ENCODE measurements at places on chromosomes 2 and 18.

DNA sequence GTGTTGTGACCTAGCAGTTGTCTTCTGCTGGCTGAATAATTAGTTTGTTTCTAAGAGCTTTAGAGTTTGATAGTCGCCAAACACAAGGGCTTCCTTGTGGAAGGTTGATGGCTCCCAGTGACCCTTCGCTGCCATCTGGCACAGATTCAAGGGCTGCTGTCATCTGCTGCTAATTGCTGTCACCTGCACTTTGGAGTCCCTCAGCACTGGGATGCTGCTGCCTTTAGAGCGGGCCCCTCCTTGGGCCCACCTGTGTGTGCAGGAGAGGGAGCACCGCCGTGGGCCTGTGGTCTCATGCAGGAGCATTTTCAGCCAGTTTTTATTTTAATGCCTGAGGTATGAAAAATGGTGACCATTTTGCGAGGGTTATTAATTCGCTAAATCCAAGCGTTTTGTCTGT, 154.0 kb upstream of the NFATC1 start:
- no peak for DNase-seq

GRCh38 chr2:14944562-14945346, 312.2 kb downstream of the LRATD1 start:
- DNase-seq: peak; percentile 59

- no peak for DNase-seq
These were observed 155.4 kb downstream of the ARL4C start for GRCh38 chr2:234341306-234341985.

- no peak for DNase-seq
These were observed 68.2 kb downstream of the ZNF516 start for GRCh38 chr18:76426737-76427305.

DNA sequence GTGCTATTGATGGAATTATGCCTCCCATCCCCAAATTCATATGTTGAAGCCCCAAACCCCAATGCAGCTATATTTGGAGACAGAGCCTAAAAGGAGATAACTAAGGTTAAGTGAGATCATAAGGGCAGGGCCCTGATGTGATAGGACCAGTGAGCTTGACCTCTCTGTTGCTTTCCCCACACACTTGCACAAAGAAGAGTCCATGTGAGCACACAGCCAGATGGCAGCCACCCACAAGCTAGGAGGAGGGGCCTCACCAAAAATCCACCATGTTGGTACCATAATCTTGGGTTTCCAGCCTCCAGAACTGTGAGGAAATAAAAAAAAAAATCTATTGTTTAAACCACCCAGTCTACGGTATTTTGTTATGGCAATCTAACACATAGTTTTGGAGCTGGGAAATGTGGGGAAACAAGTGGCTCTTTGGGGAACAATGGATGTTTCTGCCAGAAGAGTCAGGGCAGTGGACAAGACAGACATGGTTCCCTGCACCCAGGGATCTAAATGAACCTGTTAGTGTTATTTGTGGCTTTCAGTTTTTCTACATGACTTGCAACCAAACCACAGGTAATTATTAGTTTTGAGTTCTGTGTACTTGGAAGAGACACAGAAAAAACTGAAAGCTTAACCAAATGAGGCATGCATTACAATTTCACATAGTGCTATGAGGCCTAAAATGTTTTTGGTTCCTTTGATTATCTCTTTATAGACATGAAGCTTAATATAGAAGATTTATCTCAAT, 259.1 kb downstream of the LTBP1 start:
- DNase-seq: no peak

GRCh38 chr2:23132823-23133595, 252.0 kb upstream of the KLHL29 start:
- DNase-seq: no peak

DNA sequence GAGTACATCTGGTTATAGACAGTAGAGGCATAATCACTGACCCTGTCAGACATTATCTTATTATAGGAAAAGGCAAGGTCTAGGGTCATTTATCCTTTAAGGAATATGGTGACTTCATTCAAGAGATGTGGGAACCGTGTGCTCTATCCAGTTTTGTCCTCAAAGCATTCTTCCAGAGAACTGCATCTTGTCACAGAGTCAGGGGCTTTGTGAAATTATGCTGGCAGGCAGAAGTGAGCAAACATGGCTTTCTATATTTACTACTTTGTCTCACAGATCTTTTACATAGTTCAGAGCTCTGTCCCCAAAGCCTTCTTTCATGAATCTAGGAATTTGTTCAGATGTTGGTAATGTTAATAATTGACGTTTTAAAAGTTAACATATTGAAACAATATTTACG, 177.4 kb downstream of the ASXL3 start:
- no peak for DNase-seq

DNA sequence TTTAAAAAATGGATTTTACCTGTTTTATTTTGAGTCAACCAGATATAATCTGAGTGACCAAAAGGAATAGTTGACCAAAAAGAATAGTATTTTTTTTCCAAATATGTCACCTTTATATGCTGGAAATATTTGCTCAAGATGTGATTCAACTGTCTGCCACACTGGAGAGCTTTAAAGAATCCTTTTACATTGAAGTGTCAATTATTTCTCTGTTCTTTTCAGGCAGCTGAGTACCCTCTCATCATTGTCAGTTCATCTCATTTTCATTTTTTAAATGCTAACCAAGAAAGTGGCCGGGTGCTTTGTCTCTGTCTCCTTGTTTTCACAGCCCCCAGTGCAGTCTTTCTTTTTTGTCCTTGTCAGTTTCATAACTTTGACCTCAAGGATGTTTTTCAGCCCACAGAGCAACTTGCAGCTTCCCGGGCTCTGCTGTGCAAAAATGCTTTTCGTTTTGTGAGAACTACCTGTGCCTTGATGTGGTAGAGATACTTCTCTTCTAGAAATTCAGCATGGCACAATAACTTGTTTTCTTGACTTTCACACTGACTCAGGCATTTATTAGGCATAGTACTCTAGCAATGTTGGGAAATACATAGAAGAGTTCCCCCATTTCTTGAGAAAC, 23.4 kb upstream of the CERS6 start:
- no peak for DNase-seq

GRCh38 chr2:226079196-226079595, 679.7 kb downstream of the NYAP2 start:
- DNase-seq: no peak

GRCh38 chr18:10332452-10332851, 122.0 kb upstream of the APCDD1 start:
- no peak for DNase-seq

GRCh38 chr2:196750291-196750923, 49.1 kb downstream of the GTF3C3 start:
- no peak for DNase-seq

GRCh38 chr18:45061359-45061758, 380.7 kb downstream of the SETBP1 start:
- DNase-seq: no peak

- DNase-seq: no peak
These were observed 36.5 kb downstream of the KANSL3 start for GRCh38 chr2:96601382-96602292.

- DNase-seq: peak; percentile 30
These were observed 26.5 kb upstream of the KCNS3 start for GRCh38 chr2:17851731-17852585.

- DNase-seq: no peak
These were observed 156.7 kb downstream of the EXOC6B start for GRCh38 chr2:72669121-72669520.

- DNase-seq: no peak
These were observed 17.7 kb upstream of the SEMA4C start for GRCh38 chr2:96887493-96888012.

GRCh38 chr2:68320118-68320641, 431 bp upstream of the CNRIP1 start:
- DNase-seq: peak; percentile 40

- no peak for DNase-seq
These were observed 92.3 kb downstream of the B3GNT2 start for GRCh38 chr2:62287899-62288880.

DNA sequence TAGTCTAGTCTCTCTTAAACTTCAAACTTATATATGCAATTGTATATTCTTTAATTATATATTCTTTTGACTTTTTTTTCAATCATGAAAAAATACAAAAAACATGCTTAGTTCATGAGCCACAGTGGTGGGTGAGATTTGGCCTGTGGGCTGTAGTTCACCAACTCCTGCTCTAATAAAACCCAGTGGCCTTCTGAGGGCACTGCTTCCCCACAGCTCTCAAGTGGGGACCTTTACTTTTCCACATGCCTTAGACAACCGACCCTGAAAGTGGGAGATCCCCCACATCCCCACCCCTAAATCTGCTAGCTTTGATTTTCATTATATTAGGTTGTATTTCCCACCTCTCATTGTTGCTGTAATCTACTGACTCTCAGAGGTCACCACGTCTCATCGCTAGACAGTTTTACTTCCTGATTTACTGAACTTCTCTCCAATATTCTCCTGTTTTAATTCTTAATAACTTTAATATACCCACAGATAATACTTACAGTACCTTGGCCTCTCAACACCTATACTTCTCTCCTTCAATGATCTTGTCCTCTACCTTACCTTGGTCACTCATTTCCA, 57.3 kb downstream of the ROCK1 start:
- DNase-seq: no peak

DNA sequence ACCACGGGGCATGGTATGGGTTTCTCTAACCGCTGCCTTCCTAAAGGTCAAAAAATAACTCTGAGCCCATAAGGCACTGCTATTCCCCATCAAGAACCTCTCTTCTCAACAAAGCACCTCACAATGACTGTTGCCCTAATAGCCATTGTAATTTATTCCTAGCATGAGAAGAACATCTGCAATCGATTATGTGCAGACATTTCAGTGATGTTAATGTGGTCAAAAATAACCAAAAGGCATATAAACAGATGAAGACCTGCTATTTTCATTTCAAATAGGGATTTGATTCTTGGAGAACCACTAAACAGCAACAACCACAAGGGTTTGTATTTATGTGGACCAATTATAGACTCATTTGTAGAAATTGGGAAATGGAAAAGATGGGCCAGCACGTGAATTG, 356.6 kb downstream of the FBXO15 start:
- no peak for DNase-seq

- DNase-seq: no peak
These were observed 184.8 kb upstream of the CRIM1 start for GRCh38 chr2:36170805-36171204.

DNA sequence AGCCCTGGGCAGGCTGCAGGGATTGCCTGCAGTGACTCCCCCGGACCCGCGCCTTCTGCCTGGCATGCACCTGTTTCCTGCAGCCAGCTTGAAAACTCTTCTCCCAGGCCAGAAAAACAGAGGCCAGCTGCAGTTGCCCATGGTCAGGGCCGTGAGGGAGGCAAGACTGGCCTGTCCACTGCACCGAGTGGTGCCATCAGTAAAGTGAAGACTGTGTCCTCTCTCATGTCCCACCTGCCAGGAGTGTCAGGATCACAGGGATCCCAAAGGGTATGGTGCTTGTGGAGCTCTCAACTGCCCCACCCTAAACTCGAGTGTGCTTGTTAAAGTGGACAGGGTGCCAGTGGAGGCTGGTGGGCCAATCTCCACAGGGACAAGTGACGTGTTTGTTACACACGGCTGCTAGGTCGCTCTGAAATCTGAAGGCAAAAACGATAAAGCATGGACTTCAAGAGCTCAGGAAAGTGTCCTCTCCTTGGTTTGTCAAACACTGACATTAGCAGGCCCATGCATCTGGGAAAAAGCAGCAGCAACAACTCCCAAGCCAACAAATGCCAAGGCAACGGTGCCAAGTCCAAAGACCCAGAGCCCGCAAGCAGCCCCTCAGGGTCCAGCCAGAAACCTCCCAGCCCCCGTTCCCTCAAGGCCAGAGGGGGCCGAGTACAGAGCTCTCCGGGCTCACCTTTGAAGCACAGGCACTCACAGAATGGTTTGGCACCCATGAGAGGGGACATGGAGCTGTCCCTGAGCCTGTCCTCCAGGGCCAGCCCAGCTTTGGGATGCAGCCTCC, 213.2 kb downstream of the HDAC4 start:
- DNase-seq: no peak

GRCh38 chr2:27703638-27704341, 40.1 kb downstream of the SLC4A1AP start:
- peak; percentile 83 for DNase-seq

DNA sequence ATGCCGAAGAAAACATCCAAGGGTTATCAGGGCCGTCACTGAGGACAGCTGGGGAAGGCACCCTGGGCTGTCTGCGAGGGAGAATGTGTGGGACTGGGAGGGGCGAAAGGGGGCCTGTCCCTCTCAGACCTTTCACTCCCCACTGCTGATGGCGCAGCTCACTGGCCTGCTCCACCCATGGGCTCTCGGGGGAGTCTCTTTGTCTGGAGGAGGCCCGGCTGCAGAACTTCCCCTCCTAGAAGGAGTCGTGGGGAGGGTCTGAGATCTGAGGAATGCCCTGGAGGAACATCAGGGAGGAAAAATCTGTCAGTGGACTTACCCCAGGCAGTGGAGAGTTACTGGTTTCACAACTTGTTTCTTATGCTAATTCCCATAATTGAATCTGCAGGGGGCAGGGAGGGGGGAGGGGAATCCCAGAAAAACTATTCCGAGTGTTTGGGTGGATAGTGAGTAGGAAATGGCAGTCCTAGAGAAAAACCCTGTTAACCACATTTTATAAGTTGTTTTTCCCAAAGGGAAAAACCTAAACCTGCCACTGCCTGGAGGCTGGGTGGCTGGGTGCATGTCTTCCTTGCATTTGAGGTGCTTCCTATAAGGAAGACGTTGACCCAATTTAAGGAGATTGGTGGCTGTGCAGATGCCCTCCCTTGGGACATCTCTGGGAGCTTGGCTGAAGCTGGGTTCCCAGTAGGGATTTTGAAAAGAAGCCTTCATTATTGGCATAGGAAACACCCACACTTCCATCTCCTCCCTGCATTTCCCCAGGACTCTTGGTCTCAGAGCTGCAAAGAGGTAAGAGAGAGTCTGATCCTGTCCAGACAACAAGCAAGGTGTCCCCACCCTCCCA, 11.7 kb upstream of the SEMA4C start:
- no peak for DNase-seq

GRCh38 chr2:200756618-200757321, 54.9 kb upstream of the BZW1 start:
- DNase-seq: peak; percentile 28

GRCh38 chr2:111905990-111906735, 7.8 kb downstream of the MERTK start:
- DNase-seq: peak; percentile 33

GRCh38 chr2:56688661-56689060, 504.9 kb downstream of the CCDC85A start:
- no peak for DNase-seq

GRCh38 chr18:62028715-62029114, 135.9 kb upstream of the RNF152 start:
- no peak for DNase-seq

DNA sequence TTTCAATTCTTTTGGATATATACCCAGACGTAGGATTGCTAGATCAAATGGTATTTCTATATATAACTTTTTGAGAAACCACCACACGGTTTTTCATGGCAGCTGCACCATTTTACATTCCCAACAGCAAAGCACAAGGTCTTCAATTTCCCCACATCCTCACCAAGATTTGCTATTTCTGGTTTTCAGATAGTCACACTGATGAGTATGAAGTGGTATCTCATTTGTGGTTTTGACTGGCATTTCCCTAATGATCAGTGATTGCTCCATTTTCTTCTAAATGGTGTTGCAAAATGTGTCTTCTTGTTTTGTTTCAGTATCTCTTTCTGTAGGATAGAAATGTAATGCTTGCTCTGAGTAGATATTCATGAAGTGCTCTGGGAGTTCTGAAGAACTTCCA, 52.0 kb downstream of the ANKRD44 start:
- DNase-seq: no peak

GRCh38 chr18:62616331-62616805, 93.5 kb downstream of the ZCCHC2 start:
- no peak for DNase-seq

- no peak for DNase-seq
These were observed 74.5 kb downstream of the MIB1 start for GRCh38 chr18:21815101-21815500.

- no peak for DNase-seq
These were observed 74.6 kb upstream of the GPC1 start for GRCh38 chr2:240360645-240361475.

All from NT2/D1 (cell line).